ENCODE measurements at places on chromosomes 16 and 17. TPM values are rescaled to one million over a fixed set of nuclear protein-coding genes. Genes with fewer than 3 reads are reported as not detected.

- no peak for DNase-seq
Observed at GRCh38 chr17:78130437-78131101, at the start of gene TMC8. Gene TMC8 (plus strand): TSS chr17:78130771. CDS start chr17:78131589, 818 bp downstream.

GRCh38 chr16:7182510-7183109, 150.0 kb upstream of the RBFOX1 start:
- no peak for DNase-seq

DNA sequence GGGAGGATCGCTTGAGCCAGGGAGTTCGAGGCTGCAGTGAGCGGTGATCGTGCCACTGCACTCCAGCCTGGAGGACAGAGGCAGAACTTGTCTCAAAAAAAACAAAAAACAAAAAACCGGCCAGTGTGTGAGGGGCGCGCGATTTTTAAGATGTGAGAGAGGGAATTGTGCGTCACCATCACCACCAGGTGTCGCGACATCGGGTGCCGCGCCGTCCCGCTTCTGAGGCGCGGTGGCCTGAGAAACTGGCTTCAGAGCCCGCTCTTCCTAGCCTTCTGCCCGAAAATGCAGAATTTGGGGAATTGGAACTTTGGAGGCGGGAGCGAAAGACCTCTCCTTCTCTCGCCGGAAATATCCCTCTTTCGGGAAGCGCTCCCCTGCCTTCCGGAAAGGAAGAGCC, 524.8 kb downstream of the KCNJ18 start:
- no peak for DNase-seq

GRCh38 chr16:2016407-2016922, 3.1 kb upstream of the NPW start:
- DNase-seq: no peak

GRCh38 chr17:13729466-13730134, 127.9 kb upstream of the HS3ST3A1 start:
- no peak for DNase-seq

ZMYND15 gene
- 0.30 TPM for total RNA-seq

SLC5A10 gene
- 0.87 TPM for total RNA-seq

DNA sequence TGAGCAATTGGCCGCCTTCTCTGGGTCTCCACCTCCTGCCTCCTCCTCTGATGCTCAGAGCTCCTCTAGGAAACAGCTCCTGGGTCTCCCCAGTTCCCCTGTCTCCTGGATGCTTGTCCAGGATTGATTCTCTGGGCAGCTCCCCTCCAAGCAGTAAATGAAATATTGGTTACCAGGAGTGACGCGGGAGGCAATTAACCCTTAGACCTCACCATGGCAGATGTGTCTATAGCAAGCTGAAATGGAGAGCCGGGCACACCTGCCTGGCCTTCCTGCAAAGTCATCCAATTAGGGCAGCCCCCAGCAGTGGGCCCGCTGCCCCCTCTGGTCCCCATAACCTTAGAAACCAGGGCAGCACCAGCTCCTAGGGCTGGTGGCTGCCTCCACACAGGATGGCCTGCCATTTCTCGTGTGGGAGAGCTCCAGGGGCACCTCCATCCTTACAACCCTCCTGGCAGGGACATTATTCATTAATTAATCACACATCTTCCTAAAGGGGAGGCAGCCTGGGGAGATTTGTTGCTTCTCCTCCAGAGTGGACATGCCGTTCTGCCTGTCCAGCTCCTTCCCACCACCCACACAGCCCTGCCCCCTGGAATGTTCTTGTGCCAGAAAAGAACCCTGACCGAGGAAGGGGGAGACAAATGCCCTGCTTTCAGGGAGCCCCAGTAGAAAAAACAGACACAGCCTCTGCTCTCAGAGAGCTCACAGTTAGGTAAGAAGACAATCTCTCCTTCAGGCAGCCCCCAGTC, 8.3 kb upstream of the KIF18B start:
- peak; percentile 23 for DNase-seq

SNAI3 gene
- 0.05 TPM for total RNA-seq

PPP1R27 gene
- not detected for total RNA-seq

DNA sequence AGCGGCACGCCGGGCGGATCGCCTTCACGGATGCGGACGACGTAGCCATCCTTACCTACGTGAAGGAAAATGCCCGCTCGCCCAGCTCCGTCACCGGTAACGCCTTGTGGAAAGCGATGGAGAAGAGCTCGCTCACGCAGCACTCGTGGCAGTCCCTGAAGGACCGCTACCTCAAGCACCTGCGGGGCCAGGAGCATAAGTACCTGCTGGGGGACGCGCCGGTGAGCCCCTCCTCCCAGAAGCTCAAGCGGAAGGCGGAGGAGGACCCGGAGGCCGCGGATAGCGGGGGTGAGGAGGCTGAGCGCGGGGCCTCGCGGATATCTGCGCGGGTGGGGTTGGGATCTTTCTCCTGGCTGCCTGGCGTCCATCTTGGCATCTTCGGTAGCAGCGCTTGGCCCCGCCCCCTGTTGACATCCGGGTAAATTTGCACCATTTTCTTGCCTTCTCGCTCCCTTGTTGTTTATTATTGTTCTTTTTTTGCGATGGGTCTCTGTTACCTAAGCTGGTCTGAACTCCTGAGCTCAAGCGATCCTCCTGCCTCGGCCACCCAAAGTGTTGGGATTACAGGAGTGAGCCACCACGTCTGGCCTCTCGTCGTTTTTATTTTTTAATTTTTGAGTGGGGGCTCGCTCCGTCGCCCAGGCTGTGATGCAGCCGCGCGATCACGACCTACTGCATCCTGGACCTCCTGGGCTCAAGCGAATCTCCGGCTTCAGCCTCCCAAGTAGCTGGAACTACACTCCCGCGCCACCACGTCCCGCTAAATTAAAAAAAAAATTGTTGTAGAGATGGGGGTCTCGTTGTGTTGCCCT, 898 bp downstream of the TERF2IP start:
- DNase-seq: peak; percentile 56

GRCh38 chr16:77331802-77332586, 102.8 kb downstream of the ADAMTS18 start:
- no peak for DNase-seq

HIC1 gene
- 1.0 TPM for total RNA-seq

KRTAP1-5 gene
- total RNA-seq: not detected

DNA sequence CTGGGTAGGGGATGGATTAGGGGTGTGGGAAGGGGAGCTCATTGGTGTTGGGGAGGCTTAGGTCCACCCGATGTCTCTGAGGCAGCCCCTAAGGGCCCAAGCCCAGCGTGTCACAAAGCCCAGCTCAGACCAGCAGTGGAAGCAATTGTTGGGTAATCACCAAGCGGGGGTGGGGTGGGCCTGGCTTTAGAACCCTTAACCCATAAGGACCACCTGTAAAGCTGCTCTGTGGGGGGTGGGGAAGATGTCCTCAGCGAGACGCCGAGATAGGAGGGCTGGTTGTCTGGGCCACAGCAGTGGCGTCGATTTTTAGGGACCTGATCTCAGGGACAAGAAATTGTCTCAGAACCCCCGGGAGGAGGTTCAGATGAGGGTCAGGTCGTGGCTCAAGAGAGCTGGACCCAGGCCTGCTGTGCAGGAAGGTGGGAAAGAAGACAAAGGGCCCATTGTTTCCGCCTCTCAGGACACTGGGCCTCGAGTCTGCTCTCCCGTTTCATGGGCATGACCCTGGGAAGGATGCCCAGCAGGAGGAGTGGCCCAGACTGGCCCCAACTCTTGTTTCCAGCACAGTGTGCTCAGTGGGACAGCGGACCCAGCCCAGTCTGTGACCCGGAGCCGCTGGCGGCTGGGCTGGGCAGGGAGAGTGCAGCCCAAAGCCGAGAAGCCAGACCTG, 15.9 kb downstream of the ST6GALNAC2 start:
- peak; percentile 37 for DNase-seq

GRCh38 chr16:11801481-11802021, 4.5 kb upstream of the ZC3H7A start:
- peak; percentile 42 for DNase-seq

DNA sequence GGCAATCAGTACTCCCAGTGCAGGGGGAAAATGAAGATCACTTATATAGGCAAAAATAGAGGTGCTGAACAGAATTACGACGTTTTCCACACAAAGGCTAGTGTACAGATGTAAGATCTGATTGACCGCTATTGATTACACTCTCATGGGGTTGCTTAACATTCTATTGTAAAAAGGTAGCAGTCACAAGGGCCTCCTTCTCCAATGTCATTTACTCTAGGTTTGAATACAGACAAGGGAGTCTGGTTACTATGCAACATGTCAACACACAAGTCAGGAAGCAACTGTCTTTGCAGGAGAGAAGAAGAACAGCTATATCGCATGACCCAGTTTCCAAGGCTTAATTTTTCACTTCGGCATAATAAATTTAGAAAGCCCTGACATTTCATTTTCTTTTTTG, 7.9 kb downstream of the KRT37 start:
- peak; percentile 69 for DNase-seq

GRCh38 chr16:5837007-5837670, 739.5 kb upstream of the EEF2KMT start:
- peak; percentile 2 for DNase-seq

DNA sequence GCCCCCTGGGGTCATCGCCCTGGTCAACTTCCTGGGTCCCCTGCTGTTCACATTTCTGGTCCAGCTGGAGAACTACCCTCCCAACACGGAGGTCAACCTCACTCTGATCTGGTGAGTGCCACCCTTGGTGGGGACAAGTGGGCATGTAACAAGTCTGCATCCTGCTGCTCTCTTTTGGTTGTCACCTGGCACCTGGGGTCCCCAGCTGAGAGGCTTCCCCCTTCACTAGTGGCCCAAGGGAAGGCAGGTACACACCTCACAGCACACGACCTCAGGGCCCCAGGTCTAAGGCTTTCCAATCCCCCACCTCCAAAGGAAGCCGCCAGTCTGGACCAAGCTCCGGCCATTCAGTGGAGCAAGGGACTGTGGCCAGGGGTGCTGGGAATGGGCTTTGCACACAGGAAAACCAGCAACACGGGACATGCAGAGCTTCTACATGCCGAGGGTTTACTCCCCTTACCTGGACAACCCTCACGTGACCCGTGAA, 4.4 kb downstream of the TMC8 start:
- no peak for DNase-seq

NUBP1 gene
- 22.5 TPM for total RNA-seq

DNA sequence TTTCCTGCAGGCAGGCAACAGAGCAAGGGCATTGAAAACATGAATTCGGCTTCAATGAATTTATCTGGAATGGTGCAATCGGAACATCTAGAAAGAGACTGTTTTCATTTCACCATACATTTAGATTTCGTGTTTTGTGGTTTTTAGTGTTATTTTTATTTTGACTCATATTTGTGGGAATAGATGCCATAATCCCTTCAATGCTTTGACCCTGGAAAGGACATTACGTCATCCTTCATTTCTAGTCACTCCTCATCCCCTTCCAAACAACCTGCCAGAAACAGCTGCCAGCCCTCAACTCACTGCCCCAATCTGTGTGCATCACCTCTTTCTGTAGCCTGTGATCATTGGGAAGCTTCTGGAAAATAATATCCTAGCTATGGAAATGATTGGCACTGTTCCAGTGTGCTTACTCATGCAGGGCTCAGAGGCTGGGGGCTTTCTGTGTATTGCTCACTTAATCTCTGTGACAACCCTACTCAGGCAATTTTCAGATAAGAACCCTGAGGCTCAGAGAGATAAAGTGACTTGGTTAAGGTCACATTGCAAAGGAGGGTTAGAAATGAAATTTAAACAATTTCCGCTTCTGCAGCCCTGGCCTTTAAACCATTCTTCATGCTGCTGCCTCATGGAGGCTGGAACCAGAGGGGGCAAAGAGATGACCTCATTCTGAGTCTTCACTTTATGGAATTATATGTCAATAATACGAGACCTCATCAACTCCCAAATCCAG, 9.5 kb upstream of the KSR1 start:
- DNase-seq: no peak

TOM1L1 gene
- 127 TPM for total RNA-seq
